Type B pancreatic cell (in vitro differentiated cells): ENCODE measurements at places on chromosomes 1 and 21.

DNA sequence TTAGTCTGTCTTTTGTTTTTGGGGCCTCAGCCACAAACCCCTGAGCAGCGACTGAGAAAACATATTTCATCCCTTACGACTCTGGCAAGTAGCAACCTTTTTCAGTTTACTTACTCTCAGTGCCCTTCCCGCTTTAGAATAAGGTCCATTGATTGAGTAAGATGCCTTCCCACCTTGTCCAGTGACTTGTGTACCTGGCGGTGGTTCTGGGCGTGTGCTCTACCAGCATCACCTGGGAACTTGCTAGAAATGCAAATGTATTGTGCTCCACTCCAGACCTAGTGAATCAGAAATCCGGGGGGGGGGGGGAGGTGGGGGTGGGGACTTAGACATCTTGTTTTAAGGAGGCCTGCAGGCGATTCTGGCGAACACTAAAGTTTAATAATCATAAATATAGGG lies 72.1 kb downstream of the S1PR1 start:
- no peak for DNase-seq

DNA sequence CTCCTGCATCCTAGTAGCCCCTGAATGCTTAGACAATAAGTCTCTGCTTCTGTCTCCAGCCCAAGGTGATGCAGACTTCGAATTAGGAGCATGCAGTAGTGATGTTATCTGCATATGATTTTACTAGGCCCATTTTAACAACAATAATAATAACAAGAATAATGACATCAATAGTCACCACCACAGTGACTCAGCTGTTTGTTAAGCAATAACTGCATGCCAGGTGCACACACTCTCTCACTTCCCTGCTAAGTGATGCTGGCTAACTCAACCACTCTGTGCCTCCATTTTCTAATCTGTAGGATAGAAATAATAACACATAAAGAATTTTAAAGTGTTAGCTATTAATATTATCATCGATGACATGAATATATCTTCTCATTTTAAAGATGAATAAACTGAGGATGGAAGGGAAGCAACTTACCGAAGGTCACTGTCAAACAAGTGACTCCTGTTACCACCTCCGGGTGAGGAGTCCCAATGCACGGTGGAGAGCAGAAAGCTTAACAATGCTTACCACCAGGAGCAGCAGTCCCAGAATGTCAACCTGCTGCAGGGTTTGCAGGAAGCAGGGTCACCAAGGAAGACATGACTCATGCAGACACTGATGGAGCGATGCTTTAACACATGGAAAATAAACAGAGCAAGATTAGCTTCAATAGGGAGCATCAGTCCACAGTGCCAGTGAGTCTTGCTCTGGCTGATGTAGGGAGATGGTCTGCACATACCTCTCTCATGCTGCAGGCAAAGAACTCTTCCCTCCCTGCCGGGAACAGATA lies 290.2 kb downstream of the SPATA17 start:
- DNase-seq, result no peak

- no peak for DNase-seq
Measured at GRCh38 chr1:18599086-18599485, 31.6 kb upstream of the PAX7 start.

DNA sequence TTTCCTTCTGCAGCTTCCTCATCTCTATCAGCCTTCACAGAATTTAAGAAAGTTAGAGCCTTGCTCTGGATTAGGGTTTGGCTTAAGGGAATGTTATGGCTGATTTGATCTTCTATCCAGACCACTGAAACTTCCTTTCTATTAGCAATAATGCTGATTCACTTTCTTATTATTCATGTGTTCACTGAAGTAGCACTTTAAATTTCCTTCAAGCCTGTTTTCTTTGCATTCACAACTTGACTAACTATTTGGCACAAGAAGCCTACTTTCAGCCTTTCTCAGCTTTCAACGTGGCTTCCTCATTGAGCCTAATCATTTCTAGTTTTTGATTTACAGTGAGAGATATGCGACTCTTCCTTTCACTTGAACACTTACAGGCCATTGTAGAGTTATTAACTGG lies 528.5 kb downstream of the PLPP3 start:
- no peak for DNase-seq

DNA sequence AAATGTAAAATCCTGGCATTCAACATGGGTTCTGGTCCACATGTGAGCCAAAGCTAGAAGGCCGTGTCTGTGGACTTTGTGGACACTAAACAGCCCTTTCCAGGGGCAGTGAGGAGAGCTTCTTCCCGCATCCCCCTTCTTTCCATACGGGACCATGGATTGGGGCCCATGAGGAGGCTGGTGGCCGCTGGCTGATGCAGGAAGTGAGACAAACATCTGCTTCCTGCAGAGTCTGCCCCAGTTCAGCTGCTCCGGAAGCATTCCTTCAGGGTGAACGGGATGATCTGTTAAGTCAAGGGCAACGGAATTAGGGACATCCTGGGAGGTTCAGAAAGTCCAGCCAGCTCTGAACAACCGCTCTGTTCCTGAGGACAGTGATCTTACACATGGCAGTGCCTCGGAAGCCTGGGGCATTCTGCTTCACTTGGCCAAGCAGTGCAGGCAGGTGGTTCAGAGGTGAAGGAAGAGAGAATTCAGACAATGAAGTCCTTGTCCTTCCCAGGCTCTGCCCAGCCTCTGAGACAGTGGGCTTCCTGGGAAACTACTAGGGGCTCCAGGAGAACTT lies 1.5 kb downstream of the CA6 start:
- no peak for DNase-seq

DNA sequence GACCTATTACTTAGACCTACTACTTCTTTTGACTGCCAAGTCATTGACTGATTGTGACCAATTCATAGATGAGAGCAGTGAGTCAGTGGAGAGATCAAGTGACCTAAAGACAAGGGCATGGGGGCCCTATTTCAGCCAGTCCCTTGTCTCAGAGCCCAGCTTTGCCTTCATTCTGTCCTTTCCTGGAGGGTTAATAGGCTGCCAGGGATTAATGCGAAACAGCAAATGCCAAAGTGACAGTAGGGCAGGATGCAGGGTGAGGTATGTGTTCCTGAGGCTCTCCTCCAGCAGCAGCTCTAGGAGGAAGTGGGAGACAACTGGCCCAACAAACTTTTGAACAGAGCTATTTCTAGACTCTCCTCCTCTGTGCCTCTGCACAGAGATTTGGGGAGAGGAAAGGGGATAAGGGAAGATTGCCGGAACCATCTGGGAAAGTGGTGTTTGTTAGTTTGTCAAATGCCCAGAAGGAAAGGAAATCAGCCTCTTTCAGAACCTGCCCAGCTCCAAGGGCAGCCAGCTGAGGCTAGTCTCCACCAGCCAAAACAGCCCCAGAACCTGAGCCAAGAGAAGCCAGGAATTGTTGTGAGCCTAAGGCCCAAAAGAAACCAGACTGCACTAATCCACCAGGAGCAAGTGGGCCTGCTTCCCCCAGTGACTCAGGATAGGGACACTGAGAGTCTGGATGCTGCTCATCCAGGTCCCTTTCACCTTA lies 4.9 kb upstream of the S100A3 start:
- no peak for DNase-seq

GRCh38 chr21:14687268-14687625 lies 141.1 kb upstream of the SAMSN1 start:
- no peak for DNase-seq

DNA sequence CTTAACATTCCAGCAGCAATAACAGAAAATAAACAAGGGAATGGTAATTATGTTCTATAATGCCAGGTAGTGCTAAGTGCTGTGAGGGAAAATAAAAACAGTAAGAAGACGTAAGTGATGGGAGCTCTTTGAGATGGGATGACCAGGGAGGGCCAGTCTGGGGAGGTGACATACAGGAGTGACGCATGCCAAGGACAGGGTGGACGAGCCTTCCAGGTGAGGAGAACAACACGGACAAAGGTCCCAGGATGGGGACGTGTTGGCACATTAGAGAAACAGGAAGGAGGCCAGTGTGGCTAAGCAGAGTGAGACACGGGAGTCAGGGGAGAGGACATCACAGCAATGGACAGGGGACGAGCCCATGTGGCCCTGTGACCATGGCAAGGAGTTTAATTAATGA lies 11.7 kb upstream of the LRRC52 start:
- DNase-seq, result no peak

GRCh38 chr1:56824938-56825337 lies 5.7 kb upstream of the FYB2 start:
- DNase-seq, result no peak

GRCh38 chr1:25061261-25061995 lies 131.4 kb upstream of the RUNX3 start:
- no peak for DNase-seq

DNA sequence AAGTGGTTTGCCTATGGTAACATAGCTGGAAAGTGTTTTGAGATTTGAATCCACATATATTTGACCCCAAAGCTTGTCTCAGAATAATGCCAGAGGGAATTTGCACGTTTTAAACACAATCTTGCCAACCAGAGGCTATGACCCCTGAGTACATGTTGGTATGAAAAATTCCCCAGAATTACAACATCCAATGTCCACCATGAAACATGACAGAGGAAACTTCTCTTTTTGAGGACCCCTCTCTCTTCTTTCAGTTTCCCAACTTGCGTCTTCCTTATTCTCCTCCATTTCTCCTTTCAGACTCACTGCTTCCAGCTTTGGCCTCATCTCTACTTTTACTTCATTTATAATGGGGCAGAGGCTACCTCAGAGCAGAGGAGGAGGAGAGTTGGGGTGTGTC lies 5.5 kb upstream of the KCNJ9 start:
- no peak for DNase-seq

DNA sequence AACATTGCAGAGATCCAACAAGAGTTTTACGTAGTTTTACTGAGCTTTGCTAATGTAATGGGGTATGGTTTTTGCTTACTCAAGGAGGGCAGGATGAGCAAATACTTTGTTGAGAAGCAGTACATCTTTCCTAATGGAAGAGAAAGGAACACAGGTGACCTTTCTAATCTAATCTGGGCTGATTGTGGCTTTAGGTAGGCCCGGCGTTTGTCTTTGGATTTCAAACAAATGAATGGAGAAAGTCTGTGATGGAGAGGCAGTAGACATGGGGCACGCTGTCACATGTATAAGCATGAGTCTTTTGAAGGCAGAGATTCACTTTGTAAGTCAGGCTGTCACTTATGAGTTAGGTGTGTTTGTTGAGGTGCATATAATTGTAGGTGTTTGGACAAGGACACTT lies 1.7 kb downstream of the PLEKHM2 start:
- DNase-seq, result no peak

- no peak for DNase-seq
Measured at GRCh38 chr1:229579059-229579673, 20.7 kb upstream of the ABCB10 start.

DNA sequence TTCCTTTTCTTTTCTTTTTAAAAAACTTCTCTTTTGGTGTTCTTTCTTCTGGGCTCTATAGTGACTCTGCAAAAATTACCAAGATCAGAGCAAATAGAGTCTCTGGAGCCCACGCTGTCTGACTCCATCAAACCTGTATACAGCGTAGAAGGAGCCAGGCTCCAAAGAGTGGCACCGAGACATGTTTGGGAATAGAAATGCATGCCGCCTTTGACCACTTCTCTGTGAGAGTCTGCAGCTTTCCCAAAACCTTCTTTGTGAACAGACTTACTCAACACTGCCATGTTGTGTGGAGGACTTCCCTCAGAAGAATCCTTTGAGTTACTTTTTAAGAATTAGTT lies 55.3 kb downstream of the GORAB start:
- no peak for DNase-seq

DNA sequence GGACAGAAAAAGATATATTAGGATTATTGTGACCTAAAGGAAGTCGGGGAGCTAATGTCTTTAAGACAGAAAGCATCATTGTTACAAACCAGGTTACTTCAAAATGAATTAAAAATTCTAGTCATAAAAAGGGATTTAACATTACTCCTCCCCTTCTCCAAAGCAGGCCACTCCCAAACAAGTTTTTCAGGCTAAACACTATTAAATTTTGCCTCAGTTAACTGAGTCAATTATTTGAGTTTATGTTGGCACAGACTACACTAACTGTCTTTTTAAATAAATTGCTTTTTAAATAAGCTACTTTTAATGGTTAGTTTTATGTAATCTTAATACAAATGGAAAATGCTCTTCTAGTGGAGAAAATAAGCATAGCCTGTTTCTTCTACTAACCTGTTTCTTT lies 395.0 kb upstream of the DUSP10 start:
- DNase-seq, result no peak

DNA sequence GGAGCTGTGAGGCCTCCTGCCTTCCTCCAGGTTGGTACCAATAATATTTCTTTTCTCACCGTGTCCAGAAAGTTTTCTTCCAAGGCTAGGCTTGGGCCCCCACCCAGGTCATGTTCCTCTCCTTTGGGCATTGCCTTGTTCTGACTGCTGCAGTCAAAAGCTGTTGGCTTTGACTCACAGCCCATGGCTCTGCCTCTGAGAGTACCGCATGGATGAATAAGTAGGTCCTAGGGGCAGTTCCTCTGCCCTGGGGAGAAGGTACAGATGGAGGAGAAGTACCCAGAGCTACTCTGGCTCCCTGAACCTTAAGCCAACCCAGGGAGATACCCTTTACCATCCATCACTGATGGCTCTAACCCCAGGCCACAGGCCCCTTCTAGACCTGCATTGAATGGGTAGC lies 115.0 kb downstream of the NAV1 start:
- no peak for DNase-seq

- no peak for DNase-seq
Measured at GRCh38 chr1:212021563-212021962, 13.8 kb downstream of the INTS7 start.

GRCh38 chr1:204417074-204417997 lies 5.7 kb upstream of the PPP1R15B start:
- DNase-seq, result peak; percentile 29

GRCh38 chr1:96764469-96764868 lies 42.9 kb downstream of the PTBP2 start:
- no peak for DNase-seq

DNA sequence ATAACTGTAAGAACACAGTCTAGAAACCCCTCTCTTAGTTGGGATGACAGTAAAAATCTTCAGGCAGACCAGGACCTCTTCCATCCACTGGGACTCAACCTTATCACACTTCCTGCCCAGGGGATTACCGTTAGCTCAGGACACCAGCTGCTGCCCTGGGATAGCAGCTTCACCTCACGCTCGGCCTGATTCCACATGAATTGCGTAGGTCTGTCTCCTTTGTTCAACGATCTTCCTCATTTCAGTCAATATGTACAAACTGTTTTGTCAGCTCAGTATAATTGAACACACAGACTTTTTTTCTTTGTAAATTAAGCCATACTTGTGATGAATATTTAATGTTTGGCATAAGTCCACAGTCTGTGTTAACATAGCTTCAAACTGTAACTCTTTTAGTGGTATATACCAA lies 290.4 kb downstream of the GRIK1 start:
- DNase-seq, result no peak

GRCh38 chr1:64508629-64509028 lies 38.7 kb downstream of the CACHD1 start:
- no peak for DNase-seq
